ENCODE measurements at places on chromosomes 4 and X.

DNA sequence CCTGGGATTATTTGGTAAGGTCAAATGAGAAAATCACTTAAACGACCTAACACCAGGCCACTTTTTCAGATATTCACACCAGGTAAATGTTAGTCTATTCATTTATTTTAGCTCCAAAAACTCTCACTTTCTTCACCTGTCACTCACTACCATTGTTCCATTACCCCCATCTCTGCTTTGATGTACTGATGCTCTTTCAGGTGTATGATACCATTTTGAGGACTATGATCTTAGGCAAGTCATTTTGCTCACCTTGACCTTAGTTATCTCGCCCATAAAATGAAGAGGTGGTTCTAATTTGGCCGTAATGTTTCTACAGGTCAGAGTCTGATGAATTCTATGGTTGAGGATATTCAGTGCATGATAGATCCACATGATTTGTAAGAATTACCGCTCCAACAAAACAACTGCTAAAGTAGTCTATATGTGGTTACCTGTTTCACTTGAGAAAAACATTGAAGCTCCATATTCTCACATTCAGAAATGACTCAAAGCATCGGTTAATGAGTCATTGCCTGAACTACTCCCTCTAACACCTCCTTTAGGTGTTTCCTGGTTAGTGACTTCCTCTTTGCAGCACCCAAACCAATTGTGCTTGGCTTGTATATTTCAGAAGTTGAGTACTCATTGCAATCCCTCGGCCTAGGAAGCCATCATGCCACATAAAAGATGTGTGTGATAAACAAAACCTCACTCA, 4.5 kb downstream of the DTHD1 start:
- DNase-seq, result no peak

- peak; percentile 1 for DNase-seq
Observed at GRCh38 chrX:107826238-107827029, 768 bp downstream of the MID2 start.

GRCh38 chr4:5114950-5115349, 63.7 kb downstream of the STK32B start:
- no peak for DNase-seq

- DNase-seq, result no peak
Observed at GRCh38 chrX:154312116-154312515, 16.5 kb downstream of the TKTL1 start.

GRCh38 chrX:10023821-10024220, 56.7 kb downstream of the CLDN34 start:
- DNase-seq, result no peak

DNA sequence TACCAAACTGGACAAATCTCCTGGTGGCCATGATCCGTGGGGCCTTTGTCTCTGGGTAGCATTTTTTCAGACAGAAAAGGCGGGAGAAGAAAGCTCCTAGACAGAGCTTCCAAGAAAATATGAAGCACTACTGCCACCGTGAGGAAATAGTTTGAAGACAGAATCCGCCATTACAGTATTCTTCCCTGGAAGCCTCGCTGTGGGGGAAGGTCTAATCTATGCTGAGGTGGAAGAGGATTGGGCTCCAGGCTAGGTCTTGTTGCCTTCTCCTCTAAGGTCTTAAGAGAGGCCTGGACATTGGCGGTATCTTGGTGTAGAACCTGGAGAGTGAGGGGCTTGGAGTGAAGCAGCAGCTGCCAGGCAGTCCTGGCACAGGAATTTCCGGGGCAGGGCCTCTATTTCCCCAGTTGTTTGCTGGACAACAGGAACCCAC, 218.9 kb downstream of the OR13H1 start:
- DNase-seq, result no peak

DNA sequence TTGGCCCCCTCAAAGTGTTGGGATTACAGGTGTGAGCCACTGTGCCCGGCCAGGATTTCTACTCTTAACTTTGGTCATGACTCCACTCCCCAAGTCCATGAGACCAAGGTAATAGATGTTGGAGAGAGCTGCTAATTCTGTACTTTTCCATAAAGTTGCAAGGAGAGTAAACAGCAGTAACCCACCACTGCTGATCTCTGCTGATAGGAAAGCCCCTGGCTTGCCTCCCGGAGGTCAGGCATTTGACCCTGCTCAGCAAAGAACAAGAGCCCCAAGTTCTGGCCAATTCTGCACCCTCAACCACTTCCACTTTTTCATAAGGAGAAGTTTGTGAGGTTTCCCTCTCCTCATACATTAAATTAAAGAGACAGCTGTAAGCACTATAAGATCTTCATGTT, 143.0 kb downstream of the RASL11B start:
- DNase-seq, result no peak

DNA sequence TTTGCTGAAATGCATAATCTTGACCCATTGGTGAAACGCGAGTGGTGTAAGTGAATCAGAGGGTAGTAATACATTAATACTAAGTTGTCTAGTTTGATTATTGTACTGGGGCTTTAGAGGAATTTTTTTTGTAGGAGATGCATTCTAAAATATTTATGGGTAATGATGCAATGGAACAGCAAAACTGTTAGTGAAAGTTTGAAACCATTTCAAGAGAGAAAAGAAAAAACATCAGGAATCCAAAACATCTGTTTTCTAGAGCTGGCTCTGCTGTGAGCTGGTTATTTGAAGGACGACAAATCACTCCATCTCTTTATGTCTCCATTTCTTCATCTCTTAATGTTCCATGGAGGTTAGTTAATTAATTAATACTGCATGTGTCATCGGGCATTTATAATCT, 351.9 kb upstream of the FAT1 start:
- DNase-seq, result no peak

- DNase-seq, result no peak
Observed at GRCh38 chr4:158814636-158815330, 46.0 kb downstream of the FNIP2 start.

- DNase-seq, result no peak
Observed at GRCh38 chrX:69152417-69152841, 12.8 kb downstream of the PJA1 start.

DNA sequence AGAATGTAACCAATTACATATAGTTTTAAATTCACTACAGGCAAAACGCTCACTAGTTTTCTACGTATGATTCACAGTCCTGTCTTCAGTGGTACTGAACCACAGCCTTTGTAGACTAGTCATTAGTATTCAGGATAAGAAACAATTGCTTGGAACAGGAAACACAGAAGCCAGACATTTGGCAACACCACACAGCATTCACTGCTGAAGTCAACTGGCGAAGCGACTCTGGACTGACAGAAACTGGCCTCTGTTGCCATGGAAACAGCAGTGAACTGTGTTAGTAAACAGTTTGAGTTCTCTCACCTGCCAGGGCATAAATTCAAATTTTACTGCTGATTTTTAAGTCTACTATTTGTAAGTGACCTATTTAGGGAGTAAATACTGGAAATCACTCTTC, 57.6 kb downstream of the MAPK10 start:
- DNase-seq, result no peak

DNA sequence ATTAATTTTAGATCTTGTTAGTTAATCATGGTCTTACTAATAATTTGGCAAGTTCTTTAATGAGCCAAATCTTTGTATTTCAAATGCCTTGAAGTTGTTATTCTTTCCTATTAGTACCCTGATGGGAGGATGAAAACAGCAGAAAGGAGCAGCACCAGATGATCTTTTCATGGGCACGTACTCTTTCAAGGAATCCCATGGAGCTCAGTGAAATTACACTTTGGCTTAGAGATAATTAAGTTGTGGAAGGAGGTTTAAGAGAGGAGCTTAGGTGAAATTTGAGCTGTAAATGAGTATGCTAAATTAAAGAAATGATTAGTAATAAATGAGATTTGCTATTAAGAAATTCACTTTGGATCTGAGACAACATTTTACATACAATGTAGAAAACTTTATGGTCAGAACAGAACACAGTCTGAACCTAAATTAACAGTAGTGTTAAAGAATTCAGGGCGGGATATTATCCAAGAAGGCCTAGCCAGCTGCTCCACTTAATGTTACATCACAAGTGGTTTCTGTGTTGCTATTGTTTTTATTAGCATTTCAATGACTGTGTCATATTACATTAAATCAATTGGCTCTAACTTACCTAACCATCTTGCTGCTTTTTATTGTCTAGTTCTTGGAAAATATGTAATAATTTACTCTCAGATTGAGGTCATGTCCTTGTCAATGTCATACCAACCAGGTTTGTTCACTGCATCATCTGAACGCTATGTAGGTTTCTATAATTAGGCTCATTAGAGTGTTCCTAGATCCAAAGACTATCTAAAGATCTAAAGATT, 3.9 kb downstream of the MTHFD2L start:
- no peak for DNase-seq

- DNase-seq, result no peak
Observed at GRCh38 chrX:122863067-122863466, 321.0 kb upstream of the GRIA3 start.

DNA sequence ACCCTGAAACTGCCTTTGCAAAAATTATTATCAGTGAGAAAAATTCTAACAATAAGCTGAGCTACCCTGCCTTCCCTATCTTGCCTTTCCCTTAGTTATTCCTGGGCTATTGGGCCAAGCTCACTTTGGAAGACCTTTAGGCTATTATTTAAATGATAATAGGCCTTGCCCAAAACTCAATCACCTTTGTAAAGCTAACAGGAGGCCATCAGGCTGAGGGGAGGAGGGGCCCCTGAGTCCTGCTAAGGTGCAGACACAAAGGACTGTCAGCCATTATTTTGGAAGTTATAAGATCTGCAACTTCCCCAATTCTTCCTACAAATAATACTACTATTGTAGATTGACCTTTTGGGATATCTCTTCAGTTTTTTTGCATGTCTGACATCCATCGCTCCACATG, 278.8 kb upstream of the DIAPH2 start:
- no peak for DNase-seq

- no peak for DNase-seq
Observed at GRCh38 chrX:43717161-43717560, 61.1 kb downstream of the MAOA start.

DNA sequence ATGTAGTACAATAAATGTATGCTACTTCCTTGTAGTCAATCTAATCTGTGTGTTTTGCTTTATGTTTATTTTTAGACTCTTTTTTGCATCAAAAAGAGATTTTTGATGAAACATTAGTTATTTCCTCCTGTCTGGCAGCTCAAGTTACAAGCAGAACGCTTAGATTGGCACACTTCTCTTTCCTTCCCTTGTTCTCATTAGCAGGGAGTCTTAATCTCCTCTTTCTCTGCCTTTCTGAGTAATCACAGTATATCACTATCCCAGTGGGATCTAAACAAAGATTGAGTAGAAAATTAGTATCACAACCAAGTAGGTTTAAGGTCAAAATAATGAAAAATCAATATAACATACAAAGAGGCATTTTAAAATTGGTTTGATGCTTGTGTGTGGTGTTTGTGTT, 1192.6 kb downstream of the C4orf33 start:
- no peak for DNase-seq

DNA sequence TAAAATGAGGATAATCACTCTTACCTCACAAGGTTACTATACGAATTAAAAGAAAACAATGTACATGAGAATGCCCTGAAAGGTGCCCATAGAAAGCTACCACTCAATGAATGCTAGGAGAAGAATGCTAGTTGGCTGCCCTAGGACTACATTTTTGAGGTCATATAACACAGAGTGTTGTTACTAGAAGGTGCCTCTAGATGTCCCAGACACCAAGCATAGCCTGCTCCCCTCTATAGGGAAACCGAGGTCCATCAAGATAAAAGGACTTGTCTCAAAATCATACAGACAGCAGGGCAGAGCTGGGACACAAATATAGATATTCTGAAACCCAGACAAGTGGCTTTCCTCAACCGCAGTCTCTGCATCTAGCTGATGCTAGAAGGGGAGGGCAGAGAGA, 147.0 kb upstream of the ARHGEF9 start:
- no peak for DNase-seq

DNA sequence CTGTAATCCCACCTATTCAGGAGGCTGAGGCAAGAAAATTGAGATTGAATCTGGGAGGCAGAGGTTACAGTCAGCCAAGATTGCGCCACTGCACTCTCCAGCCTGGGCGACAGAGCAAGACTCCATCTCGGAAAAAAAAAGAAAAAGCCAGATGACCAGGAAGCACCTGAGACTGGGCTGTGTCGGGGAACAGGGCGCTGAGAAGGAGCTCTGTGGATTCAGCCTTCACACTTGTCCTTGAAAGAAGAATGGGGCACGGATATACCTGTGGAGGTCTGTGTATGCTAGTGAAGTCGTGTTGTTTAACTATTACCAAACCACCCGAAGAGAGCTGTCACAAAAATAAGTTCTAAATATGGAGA, 39.3 kb upstream of the TADA2B start:
- DNase-seq, result no peak

DNA sequence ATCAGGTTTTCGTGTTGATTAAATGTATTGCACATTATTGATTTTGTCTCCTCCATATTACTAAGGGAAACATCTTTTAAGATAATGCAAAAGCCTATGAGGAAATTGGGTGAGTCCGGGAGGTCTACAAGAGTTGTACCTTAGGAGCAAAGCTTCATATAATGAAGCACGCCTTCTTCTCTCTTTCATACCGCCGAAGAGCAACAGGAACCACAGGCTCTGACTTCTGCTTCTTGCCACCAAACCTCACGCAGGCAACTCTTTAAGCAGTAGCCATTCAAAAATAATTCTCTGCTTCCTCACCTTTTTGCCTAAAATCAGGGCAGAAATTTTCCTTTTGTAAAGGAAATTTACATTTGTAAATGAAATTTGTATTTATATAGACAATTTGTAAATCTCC, 139.6 kb downstream of the SPRY1 start:
- no peak for DNase-seq

GRCh38 chr4:30402276-30402675, 317.9 kb upstream of the PCDH7 start:
- no peak for DNase-seq

DNA sequence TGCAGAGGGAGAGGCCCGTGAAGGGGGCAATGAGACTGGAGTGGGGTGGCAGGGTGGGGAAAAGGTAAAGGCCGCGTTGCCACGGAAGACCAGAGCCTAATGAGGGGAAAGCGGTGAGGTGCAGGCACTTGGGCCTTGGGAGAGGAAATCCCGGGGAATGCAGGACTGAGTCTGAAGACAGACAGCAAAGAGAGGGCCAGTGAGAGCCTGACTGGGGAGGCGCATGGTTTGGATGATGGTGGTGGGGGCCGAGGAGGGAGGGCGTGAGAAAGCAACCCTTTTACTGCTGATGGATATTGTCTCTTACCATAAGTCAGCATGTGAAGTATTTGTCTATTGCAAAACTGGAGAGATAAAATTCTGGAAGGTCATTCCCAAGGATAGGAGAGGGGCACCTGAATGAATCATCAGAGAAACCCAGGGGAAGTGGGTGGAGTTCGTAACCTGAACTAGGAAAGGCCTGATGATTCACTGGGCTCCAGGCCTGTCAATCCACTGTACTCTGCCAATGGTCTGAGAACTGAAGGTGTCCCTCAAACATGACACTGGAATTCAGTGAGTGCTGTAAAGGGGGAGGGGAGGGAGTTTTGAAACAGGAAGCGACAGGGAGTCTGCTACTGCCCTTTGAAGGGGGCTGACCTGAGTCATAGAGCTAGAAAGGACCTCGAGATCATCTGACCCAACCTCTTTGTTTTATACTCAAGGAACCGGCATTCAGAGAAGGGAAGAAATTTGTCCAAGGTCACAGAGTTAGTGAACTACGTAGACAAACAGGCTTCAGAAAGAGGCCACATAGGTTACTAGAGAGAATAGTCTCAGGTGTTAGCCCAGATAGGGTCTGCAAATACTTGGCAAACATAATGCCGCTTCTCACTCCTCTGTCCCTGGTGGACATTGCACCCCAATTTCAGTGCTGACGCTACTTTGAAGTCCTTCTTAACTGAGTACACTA, 52.2 kb downstream of the NALF2 start:
- DNase-seq, result no peak

All from stimulated activated CD4-positive, alpha-beta T cell treated with anti-CD3 and anti-CD28 coated beads, Interleukin-1b, Interleukin-23, amount 100 ng/mL, for 1 hour (primary cell).